ENCODE measurements at places on chromosomes 2 and 18. TPM values are rescaled to one million over a fixed set of nuclear protein-coding genes. Genes with fewer than 3 reads are reported as not detected.

The MOGAT1 gene
- total RNA-seq = 0.47 TPM

The LRP2 gene
- 1.8 TPM for total RNA-seq

The TMEM198 gene
- 3.2 TPM for total RNA-seq

The CIB4 gene
- total RNA-seq = not detected

The SH2D6 gene
- 0.37 TPM for total RNA-seq

The SLC40A1 gene
- total RNA-seq = 39.1 TPM

The COPS7B gene
- 16.9 TPM for total RNA-seq

The DLGAP1 gene
- 0.29 TPM for total RNA-seq

DNA sequence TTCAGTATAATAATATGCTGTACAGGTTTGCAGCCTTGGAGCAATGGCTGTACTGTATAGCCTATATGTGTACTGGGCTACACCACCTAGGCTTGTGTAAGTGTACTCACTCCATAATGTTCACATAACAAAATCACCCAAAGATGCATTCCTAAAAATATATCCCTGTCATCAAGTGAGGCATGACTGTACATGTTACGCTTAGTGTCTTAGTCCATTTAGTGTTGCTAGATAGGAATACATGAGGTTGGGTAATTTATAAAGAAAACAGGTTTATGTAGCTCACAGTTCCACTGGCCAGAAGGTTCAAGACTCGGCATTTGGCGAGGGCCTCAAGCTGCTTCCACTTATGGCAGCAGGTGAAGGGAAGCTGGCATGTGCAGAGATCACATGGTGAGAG lies 31.4 kb downstream of the RNF152 start:
- DNase-seq = no peak

GRCh38 chr2:7609556-7609955 lies 692.3 kb downstream of the RNF144A start:
- DNase-seq = no peak

DNA sequence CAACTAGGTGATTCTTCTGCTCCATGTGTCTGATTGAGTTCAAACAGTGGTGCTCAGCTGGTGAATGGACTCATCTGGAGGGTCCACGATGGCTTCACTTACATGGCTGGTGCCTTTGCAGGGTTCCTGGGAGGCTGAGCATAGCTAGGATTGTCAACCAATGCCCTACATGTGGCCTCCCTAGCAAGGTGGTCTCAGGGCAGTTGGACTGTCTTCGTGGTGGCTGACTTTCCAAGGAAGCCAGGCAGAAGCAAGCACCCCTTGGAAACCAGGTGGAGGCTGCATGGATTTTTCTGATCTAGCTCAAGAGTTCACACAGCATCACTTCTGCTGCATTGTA lies 6.8 kb downstream of the IL1R2 start:
- no peak for DNase-seq

DNA sequence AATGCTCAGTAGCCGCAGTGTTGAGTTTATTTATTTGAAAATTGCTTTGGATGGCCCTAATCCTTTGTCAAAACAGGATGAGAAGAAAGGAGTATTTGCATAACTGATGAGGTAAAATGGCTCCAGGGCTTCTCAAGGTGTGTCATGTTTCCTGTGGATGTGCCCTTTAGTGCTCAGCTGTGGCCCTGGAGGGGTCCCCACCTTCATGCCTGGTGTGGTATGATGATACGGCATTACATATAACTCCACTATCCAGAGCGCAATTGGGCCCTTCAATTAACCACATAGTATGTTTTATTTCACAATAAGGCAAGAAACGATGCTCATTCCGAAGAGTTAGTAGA lies 39.8 kb upstream of the TMEM178A start:
- DNase-seq = no peak

- DNase-seq = no peak
Measured at GRCh38 chr2:121202541-121203310, 82.3 kb downstream of the TFCP2L1 start.

DNA sequence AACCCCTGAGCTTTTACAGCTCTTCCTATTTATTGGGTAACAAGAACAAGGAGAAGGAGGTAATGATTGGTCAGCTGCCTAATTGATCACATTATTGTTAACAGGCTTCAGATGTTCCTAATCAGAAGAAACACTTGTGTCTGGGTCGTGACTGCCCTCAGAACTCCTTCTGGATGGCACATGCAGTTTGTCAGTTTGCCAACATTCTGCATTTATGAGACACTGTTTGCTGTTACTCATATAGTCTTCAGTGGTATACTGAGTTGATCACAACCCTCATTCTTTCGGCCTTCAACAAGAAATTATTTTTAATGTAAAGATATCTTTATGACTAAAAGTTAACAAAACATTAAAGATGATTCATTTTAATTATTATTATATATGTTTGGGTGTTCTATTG lies 95.7 kb upstream of the DOCK10 start:
- DNase-seq = no peak

DNA sequence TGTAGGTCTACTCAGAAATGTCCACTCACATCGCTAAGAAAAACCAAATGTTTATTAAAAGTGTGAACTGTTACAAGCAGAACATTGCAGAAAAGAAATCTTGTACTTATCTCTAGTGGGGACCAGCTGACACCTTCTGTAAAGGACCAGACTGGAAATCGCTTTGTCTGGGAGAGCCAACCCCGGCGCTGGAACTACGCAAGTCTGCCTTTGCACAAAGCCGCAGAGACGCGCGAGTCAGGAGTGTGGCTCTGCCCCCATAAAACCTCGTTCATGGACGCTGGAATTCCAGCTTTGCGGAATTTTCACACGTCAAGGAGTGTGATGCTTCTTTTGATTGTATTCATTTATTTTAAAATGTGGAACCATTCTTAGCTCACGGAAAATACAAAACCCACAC lies 141.9 kb upstream of the SALL3 start:
- DNase-seq = no peak

GRCh38 chr2:100235098-100235497 lies 87.2 kb downstream of the LONRF2 start:
- DNase-seq = no peak

GRCh38 chr2:216888887-216889622 lies 29.2 kb upstream of the TNP1 start:
- DNase-seq = no peak

DNA sequence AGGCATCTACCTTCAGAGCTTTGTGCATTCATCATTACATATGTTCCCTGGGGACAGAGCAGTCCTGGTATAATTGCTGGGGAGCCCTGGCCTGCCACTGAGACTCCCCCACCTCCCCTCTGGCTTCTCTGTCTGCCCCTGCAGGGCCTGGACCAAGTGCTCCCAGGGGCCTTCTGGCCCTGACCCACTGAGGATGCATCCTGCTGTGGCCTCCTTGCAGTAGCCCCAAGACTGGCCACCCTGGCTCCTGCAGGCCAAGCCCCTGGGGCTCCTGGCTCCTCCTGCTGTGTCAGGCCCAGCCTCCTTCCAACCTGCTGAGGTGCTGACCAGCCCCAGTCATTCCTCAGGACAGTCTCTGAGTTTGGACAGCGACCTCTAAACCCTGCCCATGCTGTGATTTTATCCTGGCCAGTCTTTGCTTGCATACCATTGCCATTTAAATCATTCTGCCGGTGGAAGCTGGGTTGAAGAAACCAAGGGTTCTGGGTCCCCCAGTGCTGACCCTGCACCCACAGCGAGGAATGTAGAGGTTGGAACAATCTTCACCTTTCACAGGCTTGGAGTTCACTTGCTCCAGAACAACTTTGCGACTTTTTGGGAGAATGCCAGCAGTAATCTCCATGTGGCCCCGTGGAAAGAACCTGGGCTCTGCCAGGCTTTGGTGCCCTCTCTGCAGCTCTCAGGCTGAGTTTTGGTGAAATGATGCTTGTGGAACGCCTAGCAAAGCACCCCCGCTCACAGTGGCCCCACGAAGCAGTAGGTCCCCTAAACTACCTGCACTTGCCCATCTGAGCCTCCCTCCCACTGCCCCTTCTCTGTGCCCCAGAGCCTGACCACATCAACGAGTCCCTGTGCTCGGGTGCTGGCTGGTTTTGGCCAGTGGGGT lies 167.3 kb upstream of the GLI2 start:
- DNase-seq = no peak
